Stimulated activated CD8-positive, alpha-beta memory T cell treated with anti-CD3 and anti-CD28 coated beads, Interleukin-4, amount 100 ng/mL, for 24 hours (primary cell): ENCODE measurements at places on chromosomes 6 and 20.

DNA sequence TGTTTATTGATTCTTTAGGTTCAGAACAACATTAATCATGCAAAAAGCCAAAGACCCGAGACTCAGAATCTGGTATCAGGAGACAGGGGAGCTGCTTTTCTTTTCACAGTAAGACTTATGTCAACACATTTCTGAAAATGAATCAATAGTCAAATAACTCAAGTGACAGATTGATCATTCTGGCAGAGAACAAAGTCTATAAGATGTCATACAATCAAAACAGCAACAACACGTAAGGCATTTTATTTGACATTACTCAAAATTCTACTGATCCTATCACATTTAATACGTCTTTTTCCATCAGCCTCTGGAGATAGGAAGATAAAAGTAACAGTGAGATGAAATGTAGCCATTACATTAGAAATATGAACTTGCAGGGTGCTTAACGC is 93.4 kb upstream of the EEF1E1 start:
- no peak for DNase-seq

DNA sequence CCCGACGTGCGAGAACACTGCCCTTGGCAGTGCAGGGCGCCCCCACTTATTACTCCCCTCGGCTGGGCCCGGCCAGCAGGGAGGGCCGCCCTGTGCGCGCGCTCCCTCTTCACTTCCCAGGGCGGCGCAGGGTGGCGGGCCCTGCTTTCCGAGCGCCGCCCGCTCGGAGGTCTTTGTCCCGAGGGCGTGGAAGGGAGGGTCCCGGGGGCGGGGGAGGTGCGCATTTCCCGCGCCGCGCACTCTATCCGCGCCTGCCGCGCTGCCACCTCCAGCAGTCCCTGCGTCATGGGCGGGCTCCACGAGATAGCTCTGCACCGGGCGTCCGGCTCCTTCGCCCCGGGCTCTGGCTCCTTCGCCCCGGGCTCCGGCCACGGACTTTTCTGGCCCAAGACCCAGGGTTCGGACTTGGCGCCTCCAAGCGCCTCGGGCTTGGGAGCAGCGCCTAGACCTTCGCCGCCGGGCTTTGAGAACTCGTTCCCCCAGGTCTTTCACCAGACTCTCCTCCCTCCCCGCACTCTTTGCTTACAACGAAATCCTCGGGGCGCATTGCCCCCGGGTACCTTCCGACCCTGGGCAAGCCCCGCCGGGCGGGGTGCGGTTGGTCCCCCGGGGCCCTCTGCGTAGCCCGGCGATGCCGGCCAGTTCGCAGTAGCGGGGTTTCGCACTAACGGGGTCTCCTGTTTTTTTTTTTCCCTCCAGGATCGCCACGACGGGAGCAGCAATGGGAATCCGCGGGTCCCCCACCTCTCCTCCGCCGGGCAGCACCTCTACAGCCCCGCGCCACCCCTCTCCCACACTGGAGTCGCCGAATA is 1.6 kb downstream of the TFAP2C start:
- DNase-seq: no peak

DNA sequence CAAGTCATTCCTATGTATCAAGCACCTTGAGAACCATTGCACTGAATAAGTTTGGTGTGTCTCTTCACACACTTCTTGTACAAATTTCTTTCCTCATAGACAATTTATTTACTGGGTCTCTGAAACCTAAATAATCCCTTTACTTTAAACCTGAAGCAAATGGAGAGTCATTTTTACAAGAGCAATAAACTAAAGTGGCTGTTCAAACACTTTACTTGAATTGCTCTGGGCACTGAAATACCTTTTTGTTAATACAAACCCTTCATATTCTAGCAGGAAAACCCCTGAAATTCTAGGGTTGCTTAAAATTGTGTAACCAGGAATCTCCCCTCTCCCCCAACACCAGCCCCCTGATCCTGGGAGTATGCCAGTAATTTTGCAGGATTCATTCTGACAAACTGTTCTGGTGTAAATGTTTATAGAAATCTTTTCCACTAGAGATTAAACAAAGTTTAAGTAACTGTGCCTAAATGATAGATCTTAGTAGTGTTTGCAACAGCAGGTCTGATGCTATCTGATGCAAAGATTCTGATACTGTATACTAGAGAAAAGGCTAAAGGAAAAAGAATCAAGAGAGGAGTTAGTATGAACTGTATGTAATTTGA is 13.4 kb downstream of the RSPO3 start:
- no peak for DNase-seq

- DNase-seq: no peak
Observed at GRCh38 chr6:116145803-116146675, 20.1 kb upstream of the COL10A1 start.

- no peak for DNase-seq
Observed at GRCh38 chr20:34921436-34921835, 34.2 kb downstream of the GSS start.
